Activated CD8-positive, alpha-beta T cell treated with anti-CD3 and anti-CD28 coated beads for 36 hours (primary cell): ENCODE measurements at places on chromosomes 13 and 19. TPM values are rescaled to one million over a fixed set of nuclear protein-coding genes. Genes with fewer than 3 reads are reported as not detected.

GRCh38 chr13:81318231-81319019 is 977.5 kb upstream of the SPRY2 start:
- DNase-seq = no peak
- H3K27ac ChIP-seq = no peak overlapping the region
- H3K4me1 ChIP-seq = no peaks in the 10 kb centered on the region
- no peaks in the 10 kb centered on the region for H3K36me3 ChIP-seq

DNA sequence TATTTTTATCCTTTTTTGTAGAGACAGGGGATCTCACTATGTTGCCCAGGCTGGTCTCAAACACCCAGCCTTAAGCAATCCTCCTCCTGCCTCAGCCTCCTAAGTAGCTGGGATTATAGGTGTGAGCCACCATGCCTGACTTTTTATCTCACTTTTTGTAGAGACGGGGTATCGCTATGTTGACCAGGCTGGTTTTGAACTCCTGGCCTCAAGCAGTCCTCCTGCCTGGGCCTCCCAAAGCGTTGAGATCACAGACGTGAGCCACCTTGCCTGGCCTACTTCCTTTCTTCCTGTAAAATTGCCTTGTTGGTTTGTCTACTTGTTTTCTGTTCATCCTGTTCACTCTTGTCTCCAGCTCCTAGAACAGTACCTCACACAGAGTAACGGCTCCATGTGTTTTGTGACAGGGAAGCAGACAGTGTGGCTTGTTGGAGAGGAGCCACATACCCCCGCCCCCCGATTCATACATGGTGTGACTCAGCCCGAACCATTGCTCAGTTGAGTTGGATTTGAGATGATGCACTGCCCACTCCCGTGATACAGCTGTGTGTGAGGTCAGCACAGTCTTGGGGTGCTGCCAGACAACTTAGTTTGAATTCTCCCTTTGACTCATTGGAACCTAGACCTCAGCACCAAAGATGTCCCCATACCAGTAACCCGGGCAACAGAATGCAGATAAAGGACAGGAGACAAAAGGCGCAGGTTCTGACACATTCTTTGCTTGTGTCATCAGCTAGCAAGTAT is 34.2 kb downstream of the GPR42 start:
- peaks cover 3% of the 10 kb centered on the region for H3K27me3 ChIP-seq
- peak; percentile 81 for DNase-seq
- H3K36me3 ChIP-seq = no peaks in the 10 kb centered on the region
- H3K4me3 ChIP-seq = no peak overlapping the region
- peak overlapping the region; percentile 12 for H3K27ac ChIP-seq

- no peaks in the 10 kb centered on the region for H3K36me3 ChIP-seq
- no peak overlapping the region for H3K27ac ChIP-seq
- H3K4me3 ChIP-seq = no peak overlapping the region
- no peak for DNase-seq
These were observed 544.6 kb downstream of the SLITRK6 start for GRCh38 chr13:85254641-85255040.

Gene TEKTIP1
- total RNA-seq = 2.4 TPM

Gene ZNF256
- 5.9 TPM for total RNA-seq

Gene IFNL1
- total RNA-seq = not detected

- no peaks in the 10 kb centered on the region for H3K4me1 ChIP-seq
- H3K27ac ChIP-seq = no peak overlapping the region
- no peak for DNase-seq
- no peaks in the 10 kb centered on the region for H3K36me3 ChIP-seq
These were observed 683.1 kb upstream of the PRR20A start for GRCh38 chr13:56457535-56458190.

- DNase-seq = no peak
- H3K27ac ChIP-seq = no peak overlapping the region
- no peak overlapping the region for H3K4me3 ChIP-seq
- H3K36me3 ChIP-seq = no peaks in the 10 kb centered on the region
- H3K27me3 ChIP-seq = no peaks in the 10 kb centered on the region
- H3K4me1 ChIP-seq = no peaks in the 10 kb centered on the region
These were observed 543.0 kb downstream of the GPC6 start for GRCh38 chr13:93769607-93770006.

- H3K4me3 ChIP-seq = no peak overlapping the region
- no peak for DNase-seq
- H3K27ac ChIP-seq = no peak overlapping the region
- H3K27me3 ChIP-seq = no peaks in the 10 kb centered on the region
These were observed 1716.7 kb downstream of the SLITRK1 start for GRCh38 chr13:82165396-82166174.

Gene ASPDH
- not detected for total RNA-seq

- no peak for DNase-seq
- H3K27me3 ChIP-seq = no peaks in the 10 kb centered on the region
- no peaks in the 10 kb centered on the region for H3K36me3 ChIP-seq
These were observed 221.2 kb downstream of the MAB21L1 start for GRCh38 chr13:35255241-35255640.

- H3K36me3 ChIP-seq = no peaks in the 10 kb centered on the region
- no peak for DNase-seq
- no peaks in the 10 kb centered on the region for H3K27me3 ChIP-seq
- no peaks in the 10 kb centered on the region for H3K4me1 ChIP-seq
These were observed 454.5 kb downstream of the SUCLA2 start for GRCh38 chr13:47546391-47547225.

- peak; percentile 68 for DNase-seq
- no peaks in the 10 kb centered on the region for H3K27me3 ChIP-seq
- H3K36me3 ChIP-seq = peaks cover 5% of the 10 kb centered on the region
- H3K27ac ChIP-seq = peak overlapping the region; percentile 47
These were observed 19.2 kb upstream of the ERCC1 start for GRCh38 chr19:45442778-45443461.

- H3K36me3 ChIP-seq = no peaks in the 10 kb centered on the region
- H3K27ac ChIP-seq = no peak overlapping the region
- no peak for DNase-seq
- peaks cover 13% of the 10 kb centered on the region for H3K4me1 ChIP-seq
These were observed 14.2 kb downstream of the KCNC3 start for GRCh38 chr19:50314724-50315708.

GRCh38 chr13:113454936-113455335 is 1.6 kb upstream of the ADPRHL1 start:
- H3K4me1 ChIP-seq = no peaks in the 10 kb centered on the region
- DNase-seq = no peak
- H3K27me3 ChIP-seq = no peaks in the 10 kb centered on the region
- no peak overlapping the region for H3K4me3 ChIP-seq

GRCh38 chr19:6032381-6032780 is 54.4 kb upstream of the RANBP3 start:
- no peak overlapping the region for H3K4me3 ChIP-seq
- H3K36me3 ChIP-seq = no peaks in the 10 kb centered on the region
- no peak overlapping the region for H3K27ac ChIP-seq
- no peak for DNase-seq
